ENCODE measurements at places on chromosomes 11 and 22.

GRCh38 chr11:75159151-75159953 is 8.4 kb downstream of the SLCO2B1 start:
- DNase-seq: no peak

DNA sequence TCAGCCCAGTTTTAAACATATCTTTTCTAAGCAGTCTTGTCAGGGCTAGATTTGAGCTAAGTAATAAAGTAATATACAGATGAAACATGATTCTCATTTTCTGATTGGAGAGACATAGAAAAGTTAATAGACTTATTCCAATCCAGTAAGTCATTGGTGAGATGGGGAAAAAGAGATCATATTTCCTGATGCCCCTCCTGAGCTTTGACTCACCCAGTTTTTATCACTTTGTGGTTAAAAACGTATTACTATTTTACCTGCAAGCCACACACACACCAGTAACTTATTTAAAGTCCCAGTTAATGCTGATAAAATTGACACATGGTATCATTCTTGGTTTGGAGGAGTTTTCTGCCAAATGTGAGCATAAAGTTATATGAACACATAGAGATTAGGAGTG is 306.8 kb downstream of the CADM1 start:
- no peak for DNase-seq

GRCh38 chr11:105034813-105035620 is at the start of gene CASP1:
CASP1 (minus strand) TSS chr11:105035144; CDS start chr11:105035113, 31 bp downstream.
- DNase-seq: peak; percentile 48

GRCh38 chr22:22703715-22704114 is 59.3 kb downstream of the GGTLC2 start:
- no peak for DNase-seq

GRCh38 chr11:1766719-1767398 is 3.1 kb upstream of the CTSD start:
- DNase-seq: peak; percentile 1

- no peak for DNase-seq
Measured at GRCh38 chr11:77879218-77879617, 58.3 kb downstream of the AAMDC start.

- DNase-seq: no peak
Measured at GRCh38 chr11:7613394-7613720, 59.9 kb downstream of the CYB5R2 start.

DNA sequence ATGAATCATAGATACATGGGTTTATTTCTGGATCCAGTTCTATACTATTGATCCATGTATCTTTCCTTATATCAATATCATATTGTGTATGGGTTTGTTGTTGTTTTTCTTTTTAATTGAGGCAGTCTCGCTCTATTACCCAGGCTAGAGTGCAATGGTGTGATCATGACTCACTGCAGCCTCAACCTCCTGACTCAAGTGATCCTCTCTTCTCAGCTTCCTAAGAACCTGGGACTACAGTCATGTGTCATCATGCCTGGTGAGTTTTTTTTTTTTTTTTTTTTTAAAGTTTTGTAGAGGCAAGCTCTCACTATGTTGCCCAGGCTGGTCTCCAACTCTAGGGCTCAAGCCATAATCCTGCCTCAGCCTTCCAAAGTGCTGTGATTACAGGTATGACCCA is 1589.4 kb upstream of the TENM4 start:
- DNase-seq: no peak

DNA sequence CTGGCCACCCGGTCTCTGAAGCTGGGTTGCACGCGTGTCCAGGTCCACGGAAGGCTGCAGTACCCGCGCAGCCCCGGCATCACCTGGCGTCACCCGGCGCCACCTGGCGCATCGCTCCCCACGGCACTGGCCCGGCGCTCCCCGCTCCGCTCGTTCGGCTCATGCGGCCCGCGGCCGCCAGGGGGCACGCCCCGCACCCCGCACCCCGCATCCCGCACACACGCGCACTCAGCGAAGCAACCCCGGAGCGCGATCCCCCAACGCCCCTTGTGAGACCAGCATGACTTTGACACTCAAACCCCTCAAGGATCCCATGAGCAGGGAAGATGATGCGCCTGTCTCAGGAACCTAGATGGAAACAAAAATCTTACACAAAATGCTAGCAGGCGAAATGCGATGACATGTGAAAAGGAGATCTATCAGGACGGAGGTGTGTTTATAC is 11.9 kb downstream of the B3GNT6 start:
- peak; percentile 72 for DNase-seq

- no peak for DNase-seq
Measured at GRCh38 chr11:78940500-78941225, 366.0 kb upstream of the NARS2 start.

Measured in activated CD8-positive, alpha-beta T cell treated with anti-CD3 and anti-CD28 coated beads for 36 hours (primary cell).